GM03348 (cell line): ENCODE measurements at places on chromosomes 7 and 10.

DNA sequence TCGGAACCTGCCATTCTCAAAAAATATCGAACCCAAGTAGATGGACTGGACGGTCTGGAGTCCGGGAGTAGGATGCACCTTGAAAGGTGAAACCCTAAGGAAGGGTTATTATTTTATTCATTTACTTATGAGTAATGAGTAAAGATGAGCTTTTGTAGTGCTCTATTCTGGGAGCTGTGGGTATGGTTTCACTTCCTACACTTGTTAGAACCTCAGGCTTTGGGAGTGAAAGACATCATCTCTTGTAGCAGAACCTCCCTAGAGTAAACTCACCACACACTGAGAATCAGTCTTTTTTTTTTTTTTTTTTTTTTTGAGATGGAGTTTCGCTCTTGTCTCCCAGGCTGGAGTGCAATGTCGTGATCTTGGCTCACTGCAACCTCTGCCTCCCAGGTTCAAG lies 389.4 kb upstream of the AUTS2 start:
- no peak for DNase-seq

- DNase-seq = no peak
These were observed 2.1 kb downstream of the CNNM2 start for GRCh38 chr10:102919992-102920739.

- DNase-seq = no peak
These were observed 195.4 kb downstream of the MAD1L1 start for GRCh38 chr7:2037301-2037807.

DNA sequence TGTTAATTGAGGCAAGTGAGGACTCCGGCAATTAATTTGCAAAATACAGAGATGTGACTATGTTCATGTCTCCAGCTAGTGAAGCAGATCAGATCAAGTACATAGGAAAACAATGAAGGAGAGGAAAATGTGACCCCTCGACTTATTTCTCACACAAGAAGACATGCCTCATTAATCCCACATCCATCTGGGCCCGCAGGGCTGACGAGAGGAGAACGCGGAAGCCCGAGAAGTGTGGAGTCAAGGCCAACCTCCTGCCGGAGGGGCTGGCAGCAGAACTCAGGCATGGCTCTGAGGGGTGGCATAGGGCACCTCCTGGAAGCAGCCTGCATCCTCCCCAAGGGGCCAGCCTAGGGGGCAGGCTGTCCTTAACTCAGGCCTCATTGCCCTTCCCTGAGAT lies 54.4 kb downstream of the ZNF503 start:
- no peak for DNase-seq
